ENCODE measurements at places on chromosomes 16 and 17.

DNA sequence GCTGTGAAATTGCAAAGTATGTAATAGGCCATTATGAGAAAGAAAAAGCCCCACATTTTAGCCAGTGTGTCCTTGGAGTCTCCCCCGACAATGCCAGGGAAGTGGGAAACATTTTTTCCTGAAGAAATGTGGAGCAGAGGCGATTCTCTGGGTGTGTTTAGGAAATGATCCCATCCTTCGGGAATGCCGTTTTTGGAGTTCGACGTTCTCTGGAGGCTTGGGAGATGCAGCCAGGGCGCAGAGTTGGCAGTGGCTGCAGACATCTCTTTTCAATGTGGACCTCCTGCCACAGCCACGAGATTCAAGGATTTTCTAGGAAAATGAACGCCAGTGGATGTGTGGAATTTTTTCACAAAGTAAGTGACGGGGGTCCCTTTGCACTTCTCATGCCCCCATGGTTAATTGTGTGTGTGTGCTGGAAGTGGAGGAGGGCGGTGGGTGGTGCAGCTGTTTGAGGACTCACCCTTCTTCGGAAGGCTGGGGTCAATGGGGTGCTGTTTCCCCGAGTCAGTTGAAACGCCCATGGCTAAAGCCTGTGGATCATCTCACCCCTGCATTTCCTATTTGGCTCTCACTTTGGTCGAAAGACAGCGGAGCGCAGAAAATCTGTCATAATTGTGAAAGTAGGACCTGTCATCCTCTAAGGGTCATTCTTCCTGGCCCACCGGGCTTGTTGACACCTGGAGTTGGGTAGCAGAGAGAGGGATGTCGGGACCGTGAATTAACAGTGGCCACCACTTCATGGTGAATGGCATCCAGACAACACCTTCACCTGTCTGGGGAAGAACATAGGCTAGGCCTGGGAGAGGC is 73.2 kb downstream of the CMIP start:
- DNase-seq = no peak

DNA sequence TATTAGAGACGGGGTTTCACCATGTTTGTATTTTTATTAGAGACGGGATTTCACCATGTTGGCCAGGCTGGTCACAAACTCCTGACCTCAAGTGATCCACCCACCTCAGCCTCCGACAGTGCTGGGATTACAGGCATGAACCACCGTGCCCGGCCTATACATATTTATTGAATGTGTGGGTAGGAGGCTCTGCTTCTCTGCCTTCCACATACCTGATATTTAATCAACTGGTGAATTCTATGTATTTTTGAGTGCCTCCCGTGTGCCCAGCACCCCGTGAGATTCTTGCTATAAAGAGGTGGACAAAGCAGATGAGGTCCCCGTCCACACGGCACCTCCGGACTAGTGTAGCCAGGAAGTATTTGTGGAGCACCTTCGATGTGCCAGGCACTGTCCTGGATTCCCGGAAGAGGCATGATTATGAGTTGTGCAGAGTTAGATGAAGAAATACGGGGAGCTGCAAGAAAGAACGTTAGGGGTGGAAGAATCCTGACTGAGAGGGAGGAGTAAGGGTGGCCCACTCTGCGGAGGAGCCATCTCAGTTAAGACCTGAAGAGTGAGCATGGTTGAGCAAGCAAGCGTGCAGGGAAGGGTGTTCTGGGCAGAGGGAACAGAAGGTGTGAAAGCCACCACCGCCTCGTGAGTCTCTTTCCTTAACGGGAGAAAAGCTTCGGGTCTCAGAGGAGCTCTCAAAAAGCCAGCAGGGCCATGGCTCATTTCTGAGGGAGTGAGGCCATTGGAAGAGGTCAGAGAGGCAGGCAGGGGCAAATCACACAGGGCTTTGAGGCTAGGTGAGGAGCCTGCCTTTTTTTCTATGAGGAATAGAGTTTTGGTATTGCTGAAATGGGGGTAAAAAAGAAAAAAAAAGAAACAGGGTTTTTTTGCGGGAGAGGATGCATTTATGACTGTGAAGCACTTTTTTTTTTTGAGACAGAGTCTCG is 21.2 kb downstream of the CRISPLD2 start:
- no peak for DNase-seq

- no peak for DNase-seq
These were observed 121.2 kb upstream of the RCVRN start for GRCh38 chr17:10025976-10026901.

DNA sequence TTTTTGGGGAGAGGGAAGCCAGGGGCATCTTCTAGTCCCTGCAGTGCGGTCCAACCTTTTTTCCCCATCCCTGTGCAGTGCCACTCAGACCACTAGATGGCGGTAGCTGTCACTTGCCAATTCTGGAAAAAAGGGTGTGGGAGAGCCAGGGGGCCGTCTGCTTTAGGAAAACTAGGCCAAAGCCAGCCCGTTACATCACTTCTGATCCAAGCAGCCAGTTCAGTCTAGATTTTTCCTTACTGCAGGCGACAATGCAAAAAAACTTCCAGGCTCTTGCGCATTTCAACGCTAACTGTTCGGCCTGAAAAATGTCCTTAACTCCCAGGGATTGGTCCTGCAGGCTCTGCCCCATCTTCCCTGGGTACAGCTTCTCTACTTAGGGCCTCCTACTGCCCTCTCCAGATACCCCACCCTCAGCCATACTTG is 69.2 kb upstream of the CES5A start:
- DNase-seq = peak; percentile 50

- no peak for DNase-seq
These were observed 16.0 kb downstream of the MAP2K6 start for GRCh38 chr17:69430488-69430887.

- DNase-seq = no peak
These were observed 895.8 kb upstream of the SOX9 start for GRCh38 chr17:71224824-71225575.

- DNase-seq = no peak
These were observed 7.7 kb downstream of the GINS3 start for GRCh38 chr16:58399718-58400633.

- DNase-seq = no peak
These were observed 14.8 kb downstream of the VASN start for GRCh38 chr16:4386451-4386805.
